Stimulated activated CD4-positive, alpha-beta T cell treated with anti-CD3 and anti-CD28 coated beads, TNF-alpha, amount 100 ng/mL, for 48 hours (primary cell): ENCODE measurements at places on chromosomes 6 and 20.

DNA sequence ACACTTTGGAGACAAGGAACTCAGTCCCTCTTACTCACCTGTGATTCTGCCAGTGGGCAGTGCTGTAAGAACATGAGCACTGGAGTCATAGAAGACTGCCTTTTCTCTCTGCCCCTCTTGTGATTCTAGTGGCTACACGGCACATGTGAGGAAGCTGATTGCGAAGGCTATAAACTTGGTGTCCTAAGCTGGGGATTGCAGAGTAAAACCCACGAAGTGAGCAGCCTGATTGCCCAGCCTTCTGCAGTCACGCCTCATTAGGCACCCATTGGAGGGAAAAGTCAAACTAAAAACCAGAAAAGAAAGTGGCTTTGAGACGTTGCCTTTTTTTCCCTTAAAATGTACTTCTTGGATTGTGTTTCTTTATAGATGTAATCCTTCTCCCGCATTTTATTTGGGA, 748.4 kb upstream of the CHD6 start:
- DNase-seq: no peak

GRCh38 chr20:60630609-60631008, 621.5 kb upstream of the CDH4 start:
- no peak for DNase-seq

GRCh38 chr20:23508449-23509229, 17.7 kb downstream of the CST8 start:
- DNase-seq: no peak

DNA sequence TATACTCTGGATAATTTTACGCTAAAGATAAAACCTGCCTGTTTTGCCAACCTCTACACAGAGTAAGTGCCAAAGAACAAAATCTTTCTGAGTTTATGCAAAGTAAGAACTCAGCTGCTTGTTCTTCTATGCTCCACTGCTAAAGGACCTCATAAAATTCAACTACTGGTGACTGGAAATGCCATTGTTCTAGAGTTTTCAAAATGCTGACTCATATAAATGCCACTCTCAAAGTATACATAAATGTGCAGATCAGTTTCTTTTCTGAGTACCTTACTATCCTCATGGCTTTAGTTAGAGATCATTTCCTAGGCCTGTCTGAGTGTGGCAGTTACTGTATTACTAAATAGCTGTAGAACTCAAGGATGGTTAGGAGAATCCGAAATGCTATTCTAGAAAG, 45.6 kb downstream of the LYRM4 start:
- no peak for DNase-seq

DNA sequence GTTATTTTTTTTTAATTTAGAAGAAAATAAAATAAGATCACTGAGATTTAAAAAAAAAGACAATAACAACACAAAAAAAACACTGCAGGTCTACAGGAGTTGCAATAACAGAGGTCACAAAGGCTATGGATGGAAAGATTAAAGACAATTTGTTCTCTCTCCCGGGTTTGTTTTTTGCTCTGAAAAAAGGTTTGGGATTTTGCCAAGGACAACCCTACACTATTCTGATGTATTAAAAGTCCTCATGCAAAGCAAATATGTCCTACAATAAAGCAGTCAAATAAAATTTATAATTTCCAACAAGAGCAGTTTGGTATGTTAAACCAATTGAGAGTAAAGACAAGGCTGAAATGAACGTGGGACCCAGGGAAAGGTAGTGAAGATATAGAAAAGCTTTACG, 55.6 kb downstream of the PTPRK start:
- no peak for DNase-seq

GRCh38 chr6:55642366-55642765, 63.4 kb upstream of the HMGCLL1 start:
- DNase-seq: no peak

- no peak for DNase-seq
These were observed 86.4 kb upstream of the FRMD1 start for GRCh38 chr6:168165373-168165772.

- no peak for DNase-seq
These were observed 84.2 kb downstream of the EPB41L2 start for GRCh38 chr6:130978660-130979396.

DNA sequence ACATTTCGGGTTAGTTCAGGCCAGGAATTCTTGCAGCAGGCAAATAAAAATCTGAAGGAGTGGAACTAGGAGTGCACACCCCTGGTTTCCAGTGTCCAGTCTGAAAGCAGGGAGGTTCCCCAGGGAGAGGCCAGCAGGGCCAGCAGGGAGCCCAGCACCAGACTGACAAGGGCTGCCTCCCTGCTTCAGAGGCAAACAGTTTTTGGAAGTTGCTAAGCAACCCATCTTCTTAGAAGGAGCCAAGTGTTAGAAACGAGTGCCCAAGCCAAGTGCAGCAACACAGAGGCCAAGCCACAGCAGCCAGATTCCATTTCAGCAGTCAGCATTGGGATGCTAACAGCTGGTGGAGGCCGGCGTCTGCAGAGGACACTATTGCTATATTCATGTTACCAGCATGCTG, 179.1 kb downstream of the SYNDIG1 start:
- no peak for DNase-seq

GRCh38 chr20:36548704-36549627, 7.6 kb downstream of the MYL9 start:
- DNase-seq: no peak

DNA sequence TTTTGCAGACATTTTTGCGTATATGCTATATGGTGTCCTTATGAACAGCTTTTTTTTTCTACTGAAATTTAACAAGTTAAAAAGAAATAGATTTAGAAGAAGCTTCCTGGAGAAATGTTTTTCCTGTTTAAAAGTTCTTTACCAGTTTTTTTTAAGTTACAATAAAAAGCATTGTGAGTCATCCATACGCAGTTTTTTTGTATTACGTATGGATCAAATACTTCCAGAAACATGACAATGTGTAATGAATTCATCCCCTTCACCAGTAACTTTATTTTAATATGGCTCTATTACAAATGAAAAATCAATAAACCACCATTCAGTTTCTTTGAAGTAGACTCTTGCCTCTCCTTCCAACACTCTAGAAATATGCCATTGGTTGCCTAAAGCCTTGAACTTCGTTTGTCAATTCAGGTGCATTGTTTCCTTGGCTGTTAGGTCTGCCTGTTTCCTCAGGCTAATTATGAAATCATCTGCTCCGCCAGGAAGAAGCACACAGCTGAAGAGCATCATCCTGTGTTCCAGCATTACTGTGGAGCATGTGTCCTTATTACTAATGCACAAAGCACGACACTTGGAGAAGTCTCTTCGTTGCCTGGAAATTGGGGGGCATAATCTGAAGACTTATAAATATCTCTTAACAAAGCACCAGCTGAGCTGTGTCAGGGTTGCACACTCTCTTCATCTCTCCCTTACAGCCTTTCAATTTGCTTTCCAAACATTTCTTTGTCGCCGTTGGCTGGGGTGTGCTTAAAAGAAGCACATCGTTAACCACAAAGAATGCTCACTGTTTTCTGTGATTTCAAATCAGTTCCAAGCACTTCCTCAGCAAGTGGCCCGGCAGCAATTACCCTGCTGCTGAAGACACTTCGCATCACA, 9.6 kb downstream of the MOXD1 start:
- no peak for DNase-seq

GRCh38 chr6:31806470-31807272, at the start of gene LSM2:
LSM2 (minus strand) TSS chr6:31806966; CDS start chr6:31806757, 209 bp downstream.
- peak; percentile 94 for DNase-seq

GRCh38 chr20:14667226-14667625, 329.8 kb upstream of the FLRT3 start:
- no peak for DNase-seq

DNA sequence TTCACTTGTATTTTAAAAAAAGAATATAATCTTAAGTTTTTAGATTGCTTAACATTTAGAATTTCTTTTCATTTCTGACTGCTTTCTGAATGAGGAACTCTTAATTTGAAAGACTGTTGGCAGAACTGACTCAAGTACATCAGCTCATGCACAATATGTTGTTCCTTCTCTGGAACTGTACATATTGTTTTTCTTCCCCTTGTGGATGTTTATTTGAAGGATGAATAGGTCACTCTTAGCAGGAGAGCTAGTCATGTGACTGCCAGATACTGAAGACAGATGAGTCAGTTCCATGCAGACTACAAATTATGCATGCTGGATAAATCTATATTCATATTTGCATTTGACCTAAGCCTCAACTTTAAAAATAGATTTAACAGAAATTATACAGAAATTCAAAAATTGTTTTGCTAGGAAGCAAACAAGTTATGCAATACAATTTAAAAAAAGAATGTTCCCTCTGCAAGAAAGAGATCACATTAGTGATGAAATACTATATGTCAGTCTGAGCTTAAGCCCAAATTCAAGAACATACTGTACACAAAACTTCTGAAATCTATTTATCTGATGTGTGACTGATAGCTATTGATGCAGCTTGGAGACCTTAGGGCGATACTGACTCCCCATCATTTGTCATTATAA, 1274.9 kb upstream of the GJE1 start:
- no peak for DNase-seq

DNA sequence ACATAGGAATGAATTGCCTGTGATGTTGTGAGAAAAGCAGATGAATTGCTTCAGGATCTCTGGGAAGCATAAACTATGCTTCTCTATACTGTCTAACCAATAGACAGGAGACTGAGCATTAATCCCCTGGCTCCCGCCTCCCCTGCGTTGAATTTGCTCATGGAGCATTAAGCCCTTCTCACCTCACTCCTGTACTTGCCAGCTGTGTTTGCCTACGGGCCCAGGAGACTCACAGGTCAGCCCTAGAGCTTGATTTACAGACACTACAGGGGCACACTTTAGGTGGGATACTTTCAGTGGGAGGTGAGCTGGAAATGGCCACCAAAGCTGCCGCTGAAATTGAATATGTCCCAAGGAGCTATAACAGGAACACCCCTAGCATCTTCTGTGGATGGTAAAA, 418.7 kb downstream of the CBLN4 start:
- no peak for DNase-seq

- no peak for DNase-seq
These were observed 95.8 kb downstream of the AKAP7 start for GRCh38 chr6:131231103-131231502.

- no peak for DNase-seq
These were observed 57.5 kb downstream of the MBOAT1 start for GRCh38 chr6:20154753-20155152.

DNA sequence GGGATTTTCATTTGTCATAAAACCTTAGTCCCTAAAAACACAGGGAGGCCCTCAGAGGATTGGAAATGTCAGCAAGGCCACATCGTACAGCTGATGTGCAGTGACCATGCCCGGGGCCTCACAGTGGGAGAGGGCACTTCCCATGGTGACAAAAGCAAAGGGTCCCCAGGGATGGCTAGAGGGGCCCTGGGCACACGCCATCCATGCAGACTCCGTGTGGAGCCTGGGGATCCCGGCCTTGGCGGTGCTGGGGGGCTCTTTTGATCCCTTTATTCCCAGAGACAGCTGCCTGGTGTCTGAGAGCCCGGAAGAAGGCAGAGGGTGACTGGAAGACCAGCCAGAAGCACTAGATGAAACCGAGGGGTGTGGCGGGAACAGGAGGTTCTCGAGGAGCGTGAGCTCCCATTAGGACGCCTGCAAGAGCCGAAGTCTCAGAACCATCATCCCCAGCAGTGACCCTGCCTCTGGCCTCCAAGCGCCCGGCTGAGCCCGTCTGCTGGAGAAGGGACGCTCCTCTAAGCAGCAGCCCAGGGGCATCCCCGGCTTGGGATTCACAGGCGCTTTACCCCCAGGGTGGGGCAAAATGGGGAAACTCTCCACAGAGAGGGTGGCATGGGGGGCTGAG, 49.1 kb upstream of the FRMD1 start:
- DNase-seq: no peak

GRCh38 chr20:37233548-37234253, 27.9 kb downstream of the GHRH start:
- DNase-seq: no peak

GRCh38 chr6:82362878-82363427, 664 bp upstream of the TPBG start:
- no peak for DNase-seq

- DNase-seq: no peak
These were observed 1.2 kb upstream of the SRC start for GRCh38 chr20:37344506-37345338.

DNA sequence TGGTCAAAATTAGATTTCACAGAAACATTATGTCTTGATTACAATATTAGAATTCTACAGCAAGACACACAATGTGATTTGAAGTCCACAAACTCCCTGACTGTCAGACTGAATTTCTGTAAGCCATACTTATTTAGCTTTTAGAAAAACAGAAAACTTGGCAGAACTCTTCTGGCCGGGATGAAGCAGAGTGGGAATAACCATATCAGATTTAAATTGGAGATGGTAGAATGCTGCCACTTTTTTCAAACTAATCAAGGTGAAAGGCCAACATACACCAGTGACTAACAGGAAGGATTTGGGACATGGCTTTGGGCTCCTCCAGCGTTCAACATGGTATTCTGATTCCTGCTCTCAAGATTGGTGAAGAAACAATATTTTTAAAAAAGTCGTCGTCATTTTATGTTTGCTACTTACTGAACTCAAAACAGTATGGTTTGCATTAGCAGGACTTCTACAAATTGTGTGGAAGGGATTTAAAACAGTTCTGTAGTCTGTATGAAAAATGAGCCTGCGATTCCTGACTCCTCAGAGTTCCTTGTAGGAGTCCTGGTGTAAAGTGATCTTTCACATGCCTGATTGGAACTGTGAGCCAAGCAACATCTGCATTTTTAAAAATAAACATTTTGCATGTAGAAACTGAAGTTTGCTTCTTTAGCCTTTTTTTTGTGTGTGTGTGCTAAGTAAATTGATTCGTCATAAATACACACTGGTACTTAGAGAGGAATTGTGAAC, 297.9 kb upstream of the SOX4 start:
- no peak for DNase-seq

DNA sequence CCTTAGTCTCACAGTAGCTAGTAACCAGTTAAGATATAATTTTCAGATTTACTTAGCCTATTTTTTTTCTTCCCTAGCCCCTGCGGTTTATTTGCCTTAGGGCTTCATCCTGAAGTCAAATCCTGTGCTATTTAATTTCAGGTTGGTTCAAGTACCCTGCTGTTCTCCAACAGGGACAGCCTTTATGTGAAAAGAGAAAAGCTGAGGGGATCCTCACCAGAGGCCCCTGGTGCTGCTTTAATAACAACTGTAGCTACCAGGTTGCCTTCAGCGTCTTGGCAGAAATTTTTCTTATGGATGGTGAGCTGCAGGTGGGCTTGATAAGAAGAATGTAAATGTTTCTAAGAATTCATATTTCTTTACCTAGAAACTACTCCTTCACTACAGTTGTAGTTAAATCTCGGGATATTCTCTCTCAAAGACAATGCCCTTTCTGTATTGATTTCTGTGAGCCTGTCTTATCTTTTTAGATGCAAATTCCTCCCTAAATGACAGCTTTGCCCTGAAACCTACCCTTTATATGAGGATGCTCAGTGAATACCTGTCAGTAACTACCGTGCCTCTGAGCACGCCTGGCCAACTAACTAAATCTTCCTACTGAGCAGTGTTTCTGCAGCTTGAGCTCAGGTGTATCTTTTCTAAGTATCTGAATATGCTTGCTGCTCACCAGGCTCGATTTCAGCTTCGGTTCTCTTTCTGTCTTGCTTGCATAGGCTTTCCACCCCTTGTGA, 320.5 kb downstream of the MMUT start:
- DNase-seq: no peak

DNA sequence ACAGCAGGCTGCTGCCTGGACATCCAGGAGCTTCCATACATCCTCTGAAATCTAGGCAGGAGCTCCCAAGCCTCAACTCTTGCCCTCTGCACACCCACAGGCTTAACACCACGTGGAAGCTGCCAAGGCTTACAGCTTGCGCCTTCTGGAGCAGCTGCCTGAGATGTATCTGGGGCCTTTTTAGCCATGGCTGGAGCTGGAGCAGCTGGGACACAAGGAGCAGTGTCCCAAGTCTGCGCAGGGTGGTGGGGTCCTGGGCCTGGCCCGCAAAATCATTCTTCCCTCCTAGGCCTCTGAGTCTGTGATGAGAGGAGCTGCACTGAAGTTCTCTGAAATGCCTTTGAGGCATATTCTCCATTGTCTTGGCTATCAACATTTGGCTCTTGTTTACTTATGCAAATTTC, 255.0 kb downstream of the DLL1 start:
- no peak for DNase-seq
